ENCODE measurements at places on chromosomes 6 and 20.

GRCh38 chr6:132270726-132271402, 130.4 kb downstream of the MOXD1 start:
- DNase-seq: peak; percentile 97

- DNase-seq: no peak
Observed at GRCh38 chr20:17875106-17875980, 93.3 kb downstream of the SNX5 start.

GRCh38 chr6:42845327-42845694, 34.1 kb upstream of the RPL7L1 start:
- no peak for DNase-seq

GRCh38 chr20:2806351-2806701, 5.9 kb upstream of the CPXM1 start:
- DNase-seq: no peak

- no peak for DNase-seq
Observed at GRCh38 chr6:130229645-130230044, 6.9 kb upstream of the SAMD3 start.

DNA sequence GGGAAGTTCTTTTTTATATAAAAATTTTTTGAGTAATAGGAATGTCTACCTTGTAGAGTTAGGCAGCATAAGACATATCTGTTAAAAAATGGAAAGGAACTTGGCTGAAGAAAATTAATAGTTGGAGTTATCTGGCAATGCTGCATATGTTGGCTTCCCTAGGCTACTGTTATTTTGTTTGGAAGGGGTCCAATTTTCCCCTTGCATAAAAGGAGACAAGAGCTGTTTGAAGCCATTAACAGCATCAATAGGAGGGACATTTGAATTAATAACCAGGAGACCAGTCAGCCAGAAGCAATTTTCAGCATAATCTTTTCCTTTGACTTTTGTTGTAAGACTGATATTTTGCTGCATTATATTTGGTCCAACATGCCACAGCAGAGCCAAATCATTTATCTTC, 80.9 kb upstream of the TAB2 start:
- peak; percentile 59 for DNase-seq

- no peak for DNase-seq
Observed at GRCh38 chr6:143003676-143004075, 57.0 kb upstream of the AIG1 start.

GRCh38 chr6:144418959-144419545, 133.9 kb downstream of the UTRN start:
- no peak for DNase-seq

DNA sequence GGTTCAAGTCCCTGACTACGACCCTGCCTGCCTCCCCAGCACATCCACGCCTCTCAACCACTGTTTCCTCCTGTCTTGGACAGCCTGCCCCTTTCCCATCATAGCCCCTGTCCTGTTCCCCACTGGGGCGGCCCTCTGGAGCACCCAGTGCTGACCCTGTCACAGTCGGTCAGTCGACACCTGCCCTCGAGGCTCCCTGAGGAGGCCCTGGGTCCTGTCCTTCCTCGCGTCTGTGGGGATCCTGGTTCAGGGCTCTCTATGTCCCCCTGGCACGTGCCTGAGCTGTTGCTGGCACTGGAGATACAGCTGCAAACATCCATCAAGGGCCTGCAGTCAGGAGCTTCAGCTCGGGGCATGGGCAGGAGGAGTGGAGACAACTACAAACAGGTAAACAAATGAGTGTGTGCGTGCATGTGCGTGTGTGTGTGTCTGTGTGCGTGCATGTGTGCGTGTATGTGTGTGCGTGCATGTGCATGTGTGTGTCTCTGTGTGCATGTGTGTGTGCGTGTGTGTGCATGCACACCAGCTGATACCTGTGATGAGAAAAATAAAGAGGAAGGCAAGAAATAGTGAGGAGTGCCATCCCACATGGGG, 132.8 kb downstream of the PHACTR3 start:
- DNase-seq: no peak

DNA sequence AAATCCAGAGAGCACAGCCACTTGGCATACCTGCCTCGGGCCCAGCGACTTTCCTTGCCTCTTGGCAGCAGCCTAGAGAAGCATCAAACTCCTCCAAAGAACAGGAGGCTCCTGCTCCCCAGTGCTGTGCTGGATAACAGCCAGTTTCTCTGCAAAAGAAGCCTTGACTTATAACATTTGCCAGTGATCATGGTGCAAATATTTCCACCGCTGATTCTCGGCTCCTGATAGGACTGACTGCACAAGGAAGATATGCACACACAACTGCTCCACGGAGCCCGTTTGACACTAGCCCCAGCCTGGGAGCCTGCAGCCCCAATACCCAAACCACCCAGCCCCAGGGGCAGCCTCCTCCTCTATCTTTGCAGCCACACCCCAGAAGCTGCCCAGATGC, 17.5 kb downstream of the ACSS1 start:
- DNase-seq: no peak

- no peak for DNase-seq
Observed at GRCh38 chr6:157774153-157775135, 48.6 kb upstream of the SNX9 start.

- no peak for DNase-seq
Observed at GRCh38 chr6:64860203-64860602, 846.8 kb downstream of the EYS start.

DNA sequence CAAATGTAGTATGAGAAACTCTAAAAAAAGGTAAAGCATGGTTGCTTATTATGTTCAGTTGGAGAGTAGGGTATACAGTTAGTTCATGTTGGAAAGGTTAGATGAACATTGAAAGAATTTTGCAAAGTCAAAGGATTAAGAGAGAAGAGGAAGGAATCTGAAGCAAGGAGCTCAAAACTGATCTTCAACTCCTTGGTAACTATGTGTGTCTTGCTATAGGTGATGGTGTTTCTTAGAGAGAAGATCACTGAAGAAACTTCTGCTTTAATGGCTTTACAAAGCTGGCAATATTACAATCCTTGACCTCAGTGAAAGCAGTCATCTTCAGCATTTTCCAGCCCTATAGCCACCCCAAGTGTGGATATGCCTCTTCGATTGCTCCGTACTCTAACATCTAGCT, 4.7 kb downstream of the HLA-DRA start:
- DNase-seq: no peak

DNA sequence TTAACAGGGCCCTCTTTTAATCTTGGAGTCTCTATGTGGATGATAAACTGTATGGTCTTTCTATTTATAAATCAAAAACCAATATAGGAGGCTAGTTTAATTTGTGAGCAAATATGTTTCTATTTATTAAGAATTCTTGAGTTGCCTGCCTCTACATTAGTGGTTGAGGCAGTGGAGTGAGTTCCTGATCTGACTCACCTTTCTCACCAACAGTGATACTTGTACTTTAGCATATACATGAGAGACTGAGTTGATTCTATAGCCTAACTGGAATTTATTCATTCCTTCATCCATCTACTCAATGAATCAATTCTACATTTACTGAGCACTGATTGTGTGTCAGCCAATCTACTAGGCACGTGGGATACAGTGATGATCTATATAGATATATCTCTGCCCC, 126.9 kb downstream of the TRMT11 start:
- no peak for DNase-seq

DNA sequence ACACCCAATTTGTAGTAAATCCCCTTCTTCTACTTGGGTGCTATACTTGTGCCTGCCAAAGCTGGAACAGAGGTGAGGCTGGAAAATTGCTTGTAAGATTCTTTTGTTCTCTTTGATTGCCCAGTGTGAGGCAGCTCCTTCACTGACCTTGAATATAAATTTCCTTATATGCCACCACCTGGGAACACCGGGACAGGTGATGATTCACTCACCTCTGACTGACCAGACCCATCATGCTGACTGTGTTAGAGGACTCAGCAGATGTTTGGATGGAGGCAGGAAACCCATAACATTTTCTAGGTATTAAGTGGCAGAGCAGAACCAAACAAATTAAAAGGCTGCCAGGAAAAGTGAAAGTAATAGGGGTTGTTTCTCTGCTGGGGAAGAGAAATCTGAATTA, 120.9 kb downstream of the GRM1 start:
- DNase-seq: no peak

DNA sequence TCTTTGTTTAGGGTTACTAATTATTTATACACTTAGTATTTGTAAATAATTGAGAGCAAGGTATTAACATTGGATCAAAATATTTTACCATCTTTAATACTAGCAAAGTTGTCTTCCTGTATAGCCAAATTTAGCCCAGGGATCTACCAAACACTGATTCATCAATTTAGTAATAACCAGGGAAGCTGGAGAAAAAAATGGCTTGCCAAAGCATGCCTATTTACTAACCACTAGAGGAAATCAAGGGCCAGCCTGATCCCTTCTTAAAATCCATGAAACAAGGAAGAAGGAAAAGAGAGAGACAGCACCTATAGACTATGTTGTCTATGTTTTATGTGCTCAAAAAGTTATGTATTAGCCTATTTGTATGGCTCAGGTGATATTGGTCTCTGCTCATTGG, 450.3 kb upstream of the GJE1 start:
- DNase-seq: no peak

DNA sequence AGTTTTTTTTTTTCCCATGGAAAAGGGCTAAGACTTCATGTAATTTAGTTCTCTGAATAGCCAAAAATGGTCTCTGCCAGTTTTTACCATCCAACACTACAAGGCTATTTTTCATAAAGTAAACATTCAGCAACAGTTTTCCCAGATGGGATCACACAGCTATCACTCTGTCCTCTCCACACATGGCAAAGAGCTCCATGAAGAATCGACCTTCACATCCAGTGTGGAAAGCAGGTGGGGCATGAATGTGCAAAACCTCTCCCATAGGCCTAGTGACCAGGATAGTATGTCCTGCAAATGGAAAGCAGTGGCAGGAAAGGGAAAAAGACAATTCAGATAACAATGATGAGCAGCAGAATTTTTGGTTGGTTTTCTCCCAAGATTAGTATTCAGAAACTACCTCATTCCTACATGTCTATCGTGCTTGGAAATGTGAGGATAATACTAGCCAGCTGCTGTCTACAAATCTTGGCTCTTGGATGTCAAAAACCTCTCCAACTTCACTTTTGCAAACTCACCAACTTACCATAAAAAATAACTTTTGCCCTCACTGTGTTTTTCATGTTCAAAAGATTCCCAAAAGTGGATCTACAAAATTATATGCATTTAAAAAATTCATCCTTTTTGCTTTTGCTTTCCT, 159.7 kb upstream of the MCHR2 start:
- DNase-seq: no peak

GRCh38 chr20:38726804-38727606, 2.7 kb downstream of the SLC32A1 start:
- no peak for DNase-seq

DNA sequence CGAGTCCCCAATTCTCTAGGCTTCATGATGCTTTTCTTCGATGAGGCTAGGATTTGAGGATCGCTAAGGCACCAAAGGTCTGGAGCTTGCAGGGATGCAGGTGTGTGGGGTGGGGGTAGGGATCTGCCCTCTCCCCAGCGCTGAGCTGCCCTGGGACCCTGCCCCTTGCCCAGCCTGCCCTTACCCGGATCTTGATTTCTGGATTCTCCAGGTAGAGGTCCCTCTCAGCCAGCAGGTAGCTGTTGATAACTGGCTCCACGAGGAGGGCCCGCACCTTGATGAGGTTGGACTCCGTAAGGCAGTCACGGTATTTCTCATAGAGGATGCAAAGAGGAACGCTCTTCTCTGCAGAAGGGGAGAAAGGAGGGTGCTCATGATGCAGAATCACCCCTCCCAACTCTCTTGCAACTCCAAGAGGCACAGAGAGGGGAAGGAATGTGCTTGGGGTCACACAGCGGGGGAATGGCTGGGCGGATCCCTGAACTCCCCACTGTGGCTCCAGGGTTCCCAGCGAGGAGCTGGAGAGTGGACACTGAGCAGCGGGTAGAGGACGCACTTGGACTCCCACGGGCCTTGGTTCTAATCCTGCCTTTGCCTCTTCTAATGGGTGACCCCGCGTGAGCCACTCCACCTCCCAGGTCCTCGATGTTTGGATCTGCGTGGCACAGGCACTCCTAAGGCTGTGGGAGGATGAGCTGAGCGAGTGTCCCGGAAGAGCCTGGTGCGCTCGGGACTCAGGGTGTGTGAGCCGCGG, 32.7 kb downstream of the TGM2 start:
- DNase-seq: no peak

DNA sequence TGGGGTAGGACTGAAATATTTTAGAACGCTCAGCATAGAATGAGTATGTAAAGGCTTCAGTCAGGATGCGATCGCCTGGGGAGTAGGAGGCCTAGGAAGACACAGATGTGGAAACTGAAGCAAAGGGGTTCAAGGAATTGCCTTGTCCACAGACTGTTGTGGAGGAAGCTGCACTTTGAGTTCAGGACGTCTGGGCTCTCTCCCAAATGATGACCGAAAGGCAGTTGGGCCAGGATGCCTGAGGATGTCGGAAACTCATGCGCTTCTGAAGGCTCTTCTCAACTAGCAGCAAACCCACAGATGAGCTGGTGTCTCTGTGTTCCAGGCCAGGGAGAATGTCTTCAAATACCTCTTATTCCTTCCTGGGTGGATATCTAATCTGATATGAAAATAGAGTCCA, 146.2 kb upstream of the SULF2 start:
- DNase-seq: no peak

GRCh38 chr6:138817799-138818198, 21.9 kb downstream of the ECT2L start:
- DNase-seq: peak; percentile 72

DNA sequence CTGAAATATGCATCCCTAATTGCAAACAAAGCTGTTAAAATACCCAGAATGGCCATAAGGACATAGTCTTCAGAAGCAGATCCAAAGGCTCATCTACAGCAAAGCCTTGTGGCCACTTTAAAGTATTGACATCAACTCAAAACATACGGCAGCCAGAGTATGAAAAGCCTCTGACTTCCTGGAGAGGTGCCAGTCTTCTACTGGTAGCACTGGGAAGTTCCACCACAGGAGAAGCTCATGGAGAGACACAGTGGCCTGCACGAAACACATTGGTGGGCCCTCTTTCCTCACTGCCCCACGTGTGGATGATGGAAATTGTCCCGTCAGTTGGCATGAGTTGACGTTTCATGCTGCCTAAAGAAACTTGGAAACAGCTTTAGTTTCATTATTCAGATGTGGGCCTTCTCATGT, 202.6 kb upstream of the HEY2 start:
- DNase-seq: no peak

DNA sequence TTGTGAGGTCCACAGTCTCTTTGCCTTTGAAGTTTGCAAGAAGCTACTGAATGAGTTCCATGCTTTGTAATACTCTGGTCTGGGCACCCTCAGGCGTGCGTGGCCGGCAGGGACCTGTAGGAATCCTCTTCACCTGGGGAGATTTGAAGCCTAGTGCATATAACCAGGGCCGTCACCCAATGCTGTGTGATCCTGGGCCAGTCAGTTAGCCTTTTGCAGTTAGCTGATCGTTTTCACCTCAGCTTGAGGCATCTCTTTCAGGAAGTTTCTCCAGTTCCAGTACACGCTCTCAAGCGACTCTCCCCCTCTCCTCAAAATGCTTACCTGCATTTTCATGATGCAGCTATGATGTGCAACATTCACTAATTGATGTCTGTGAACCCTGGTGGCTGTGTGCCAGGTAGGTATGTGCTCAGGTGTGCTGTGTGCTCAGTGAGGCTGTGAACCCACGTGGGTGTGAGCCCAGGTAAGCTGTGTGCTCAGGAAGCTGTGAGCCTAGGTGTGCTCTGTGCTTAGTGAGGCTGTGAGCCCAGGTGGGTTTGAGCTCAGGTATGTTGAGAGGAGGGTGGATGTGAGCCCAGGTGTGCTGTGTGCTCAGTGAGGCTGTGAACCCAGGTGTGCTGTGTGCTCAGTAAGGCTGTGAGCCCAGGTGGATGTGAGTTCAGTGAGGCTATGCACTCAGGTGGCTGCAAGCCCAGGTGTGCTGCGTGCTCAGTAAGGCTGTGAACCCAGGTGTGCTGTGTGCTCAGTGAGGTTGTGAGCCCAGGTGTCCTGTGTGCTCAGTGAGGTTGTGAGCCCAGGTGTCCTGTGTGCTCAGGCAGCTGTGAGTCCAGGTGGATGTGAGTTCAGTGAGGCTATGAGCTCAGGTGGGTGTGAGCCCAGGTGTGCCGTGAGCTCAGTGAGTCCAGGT, 120.4 kb downstream of the PHACTR3 start:
- DNase-seq: no peak

Data from NCI-H1417 treated with DMSO at 0.1 percent for 48 hours (cell line).